HCEC 1CT (cell line): ENCODE measurements at places on chromosomes 6 and 20.

- no peak for DNase-seq
Measured at GRCh38 chr20:37336369-37337207, 9.4 kb upstream of the SRC start.

- no peak for DNase-seq
Measured at GRCh38 chr20:9918348-9918747, 79.5 kb upstream of the PAK5 start.

- DNase-seq = no peak
Measured at GRCh38 chr20:44706301-44707017, 8.7 kb upstream of the CCN5 start.

- no peak for DNase-seq
Measured at GRCh38 chr6:52377538-52378221, 15.7 kb downstream of the PAQR8 start.

- DNase-seq = no peak
Measured at GRCh38 chr20:51643390-51643789, 100.9 kb upstream of the NFATC2 start.

- peak; percentile 12 for DNase-seq
Measured at GRCh38 chr20:35991142-35991771, 22.9 kb downstream of the CNBD2 start.

DNA sequence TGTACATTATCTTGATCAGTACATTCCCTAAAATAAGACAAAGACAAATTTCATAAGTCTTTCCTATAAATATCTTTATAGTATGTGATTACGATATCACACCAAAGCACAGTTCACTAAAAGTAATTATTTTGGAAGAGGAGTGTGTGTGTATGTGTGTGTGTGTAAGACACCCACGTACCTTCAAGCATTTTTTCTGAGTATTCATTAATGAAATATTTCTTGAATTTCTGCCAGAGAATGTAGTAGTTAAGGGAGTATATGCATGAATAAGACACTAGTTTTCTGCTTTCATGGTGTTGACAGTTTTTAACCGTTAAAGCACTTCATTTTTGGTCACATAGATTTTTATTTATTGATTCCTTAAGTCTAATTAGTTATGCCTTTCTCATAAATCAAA, 36.8 kb downstream of the MANEA start:
- peak; percentile 70 for DNase-seq

GRCh38 chr6:3484946-3485345, 28.1 kb upstream of the SLC22A23 start:
- DNase-seq = no peak

DNA sequence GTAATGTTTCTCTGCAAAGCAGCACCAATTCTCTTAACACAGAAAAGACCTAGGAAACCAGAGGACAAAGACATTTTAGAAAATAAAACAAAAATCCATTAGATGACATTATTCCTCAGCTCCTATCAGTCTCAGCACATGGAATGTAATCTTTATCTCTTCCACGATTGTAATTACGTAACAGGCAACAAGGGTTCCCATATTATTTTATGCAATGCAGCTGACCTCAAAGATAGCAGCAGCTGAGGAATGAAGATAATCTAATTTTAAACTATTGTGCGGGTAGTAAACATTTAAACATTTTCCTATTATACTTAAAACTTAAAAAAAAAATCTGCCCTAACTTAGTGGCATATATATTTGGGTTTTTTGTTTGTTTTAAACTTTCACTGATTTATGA, 33.0 kb upstream of the PTCHD4 start:
- no peak for DNase-seq

DNA sequence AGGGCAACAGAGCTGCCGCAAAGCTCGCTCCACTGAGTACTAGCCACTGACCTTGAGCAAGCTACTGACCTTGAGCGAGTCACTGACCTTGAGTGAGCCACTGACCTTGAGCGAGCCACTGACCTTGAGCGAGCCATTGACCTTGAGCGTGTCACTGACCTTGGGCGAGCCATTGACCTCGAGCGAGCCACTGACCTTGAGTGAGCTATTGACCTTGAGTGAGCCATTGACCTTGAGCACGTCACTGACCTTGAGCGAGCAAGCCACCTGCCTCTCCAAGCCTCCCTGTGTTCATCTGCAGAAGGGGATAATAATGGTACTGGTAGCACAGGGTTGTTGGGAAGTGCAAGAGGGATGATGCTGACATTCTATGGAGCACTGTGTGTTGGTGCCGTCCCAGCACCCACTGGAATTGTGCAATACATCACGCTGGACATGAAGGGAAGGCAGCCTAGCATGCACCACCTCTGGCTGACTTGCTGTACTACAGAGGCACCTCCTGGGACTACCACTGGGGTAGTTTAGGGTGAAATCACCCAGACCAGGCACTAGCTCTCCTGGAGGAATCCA, 60.2 kb downstream of the CTCFL start:
- DNase-seq = no peak

- no peak for DNase-seq
Measured at GRCh38 chr20:60053818-60054190, 95.6 kb downstream of the CDH26 start.

DNA sequence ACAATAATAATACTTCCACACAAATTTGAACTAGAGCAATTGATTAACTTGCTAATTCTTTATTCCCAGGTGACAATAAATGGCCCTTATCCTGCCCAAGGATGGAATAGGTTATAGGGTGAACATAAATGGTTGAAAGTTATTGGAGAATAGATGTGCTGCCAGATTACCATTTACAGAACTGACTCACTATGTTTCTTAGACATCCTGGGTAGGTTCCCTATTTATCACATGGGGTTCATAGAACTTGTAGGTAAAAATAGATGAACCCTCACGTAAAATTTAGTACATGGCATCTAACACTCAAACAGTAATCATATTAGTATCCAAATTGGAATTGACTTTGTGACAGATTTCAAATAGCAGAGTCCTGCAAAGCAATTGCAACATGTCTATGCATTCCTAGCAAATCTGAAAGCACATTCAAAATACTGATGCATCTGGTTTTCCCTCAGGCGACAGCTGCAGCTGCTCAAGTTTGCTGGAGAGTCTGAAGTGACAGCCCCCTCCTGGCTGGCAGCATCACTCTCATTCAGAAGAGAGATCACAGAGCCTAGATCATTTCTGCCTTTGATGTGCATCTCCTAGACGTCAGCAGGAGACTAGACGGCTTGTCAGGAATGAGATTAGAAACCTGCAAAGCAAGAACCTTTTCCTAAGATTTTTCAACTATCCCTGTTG, 80.2 kb upstream of the RNF217 start:
- peak; percentile 86 for DNase-seq

DNA sequence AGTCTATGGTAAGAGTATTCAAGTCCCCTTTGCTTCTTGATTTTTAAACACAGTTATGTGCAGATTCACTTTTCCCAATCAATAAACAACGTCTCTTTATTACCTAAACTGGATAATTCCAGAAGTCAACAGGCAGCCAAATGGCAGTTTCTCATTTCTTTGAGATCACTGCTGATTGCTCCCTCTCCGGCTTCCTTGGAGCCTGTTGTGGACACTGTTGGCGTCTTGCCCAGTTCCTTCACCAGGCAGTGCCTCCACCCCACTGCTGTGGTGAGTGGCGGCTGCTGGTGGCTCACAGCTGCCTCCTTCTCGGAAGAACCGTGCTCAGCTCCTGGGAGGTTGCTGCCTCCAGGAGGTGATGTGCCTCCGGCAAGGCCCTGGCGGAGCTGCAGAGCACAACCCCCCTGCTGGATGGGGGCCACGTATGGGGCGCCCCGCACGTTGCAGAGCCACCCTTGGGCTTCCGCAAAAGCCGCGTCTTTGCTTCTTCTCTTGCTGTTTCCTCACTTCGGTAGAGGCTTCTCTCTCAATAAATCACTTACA, 105.1 kb upstream of the CNKSR3 start:
- DNase-seq = peak; percentile 13

DNA sequence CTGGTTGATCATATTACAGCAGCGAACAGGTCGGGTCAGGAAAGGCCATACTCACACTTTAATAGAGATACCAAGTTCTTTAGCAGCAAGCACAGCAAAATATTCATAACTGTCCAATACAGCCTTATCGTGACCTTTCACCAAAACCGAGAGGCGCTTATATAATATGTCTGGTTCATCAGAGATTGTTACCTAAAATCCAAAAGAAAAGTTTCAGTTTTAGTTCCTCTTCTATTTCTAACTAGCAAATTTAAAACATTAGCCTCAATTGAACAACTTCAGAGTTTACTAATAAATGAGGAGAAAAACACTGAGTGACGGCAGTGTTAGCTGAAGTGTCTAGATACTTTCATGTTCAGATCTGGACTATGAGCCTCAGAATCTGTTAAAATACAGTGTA, 5.9 kb downstream of the MRPS10 start:
- DNase-seq = no peak

DNA sequence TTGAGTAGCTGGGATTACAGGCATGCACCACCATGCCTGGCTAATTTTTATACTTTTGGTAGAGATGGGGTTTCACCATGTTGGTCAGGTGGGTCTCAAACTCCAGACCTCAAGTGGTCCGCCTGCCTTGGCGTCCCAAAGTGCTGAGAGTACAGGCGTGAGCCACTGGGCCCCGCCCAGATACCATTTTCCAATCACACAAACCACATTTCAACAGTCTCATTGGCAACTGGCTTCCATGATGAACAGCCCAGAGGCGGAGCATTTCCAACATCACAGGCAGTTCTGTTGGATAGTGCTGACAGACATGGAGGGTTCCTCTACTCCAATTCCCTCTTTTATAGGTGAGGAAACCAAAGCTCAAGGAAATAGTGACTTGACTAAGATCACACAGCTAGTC, 43.9 kb upstream of the PLCB4 start:
- no peak for DNase-seq

DNA sequence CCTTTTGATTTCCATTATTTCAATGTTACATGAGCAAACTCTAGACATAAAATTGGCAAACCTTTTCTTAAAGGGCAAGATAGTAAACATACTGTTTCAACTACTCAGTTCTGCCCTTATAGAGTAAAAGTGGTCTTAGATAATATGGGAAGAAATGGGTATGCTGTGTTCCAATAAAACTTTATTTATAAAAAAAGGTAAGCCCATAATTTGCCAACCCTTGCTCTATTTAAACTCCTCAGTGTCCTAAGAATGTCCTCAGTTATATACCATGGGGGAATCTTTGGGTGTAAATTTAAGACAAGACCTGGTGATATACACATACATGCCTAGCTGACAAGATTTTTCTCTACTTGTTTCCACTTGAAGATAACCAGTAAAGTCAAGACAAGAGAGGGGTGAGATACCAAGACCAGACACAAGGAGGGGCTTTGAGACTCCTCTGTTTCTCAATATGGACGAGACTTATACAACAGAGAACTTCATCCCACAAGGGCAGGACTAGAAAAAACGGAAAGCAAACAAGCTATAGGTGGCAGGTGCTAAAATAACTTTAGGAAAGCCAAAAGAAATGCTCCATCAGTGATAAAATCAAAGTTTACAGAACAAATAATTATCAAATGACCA, 10.5 kb downstream of the SNX3 start:
- peak; percentile 13 for DNase-seq

DNA sequence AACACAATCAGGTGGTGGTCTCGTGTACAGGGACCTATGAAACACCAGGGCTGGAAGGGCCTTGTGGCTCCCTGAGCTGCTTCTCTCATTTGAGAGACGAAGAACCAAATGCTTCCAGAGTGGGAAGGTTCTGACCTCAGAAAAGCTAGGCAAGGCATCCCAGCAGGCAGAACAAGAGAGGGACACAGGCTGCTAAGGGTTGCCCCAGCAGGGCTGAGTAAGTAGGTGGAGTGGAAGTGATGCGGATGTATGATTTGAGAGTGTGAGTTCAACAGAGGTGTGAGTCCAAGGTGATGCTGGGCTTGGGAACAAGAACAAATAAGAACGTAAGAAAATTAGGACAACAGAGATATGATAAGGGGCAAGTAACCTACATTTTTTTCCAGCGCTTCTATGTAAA, 147.8 kb downstream of the BACH2 start:
- no peak for DNase-seq

DNA sequence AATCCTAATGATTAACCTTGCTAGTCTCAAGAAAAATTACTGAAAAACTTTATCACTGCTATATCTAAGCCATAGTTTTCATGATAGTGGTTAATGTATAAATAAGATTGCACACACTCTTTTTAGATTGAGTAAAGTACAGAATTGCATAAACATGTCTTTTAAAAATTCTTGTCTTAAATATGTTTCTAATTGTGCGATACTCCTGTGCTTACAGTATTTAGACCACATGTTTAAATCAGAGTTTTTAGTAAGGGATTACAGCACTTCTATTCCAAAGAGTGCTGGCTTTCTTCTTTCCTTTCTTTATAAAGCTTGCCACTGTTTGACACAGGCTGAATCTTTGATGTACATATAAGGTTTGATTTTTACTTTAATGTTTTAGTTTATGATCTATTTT, 36.8 kb upstream of the RGS17 start:
- DNase-seq = no peak

DNA sequence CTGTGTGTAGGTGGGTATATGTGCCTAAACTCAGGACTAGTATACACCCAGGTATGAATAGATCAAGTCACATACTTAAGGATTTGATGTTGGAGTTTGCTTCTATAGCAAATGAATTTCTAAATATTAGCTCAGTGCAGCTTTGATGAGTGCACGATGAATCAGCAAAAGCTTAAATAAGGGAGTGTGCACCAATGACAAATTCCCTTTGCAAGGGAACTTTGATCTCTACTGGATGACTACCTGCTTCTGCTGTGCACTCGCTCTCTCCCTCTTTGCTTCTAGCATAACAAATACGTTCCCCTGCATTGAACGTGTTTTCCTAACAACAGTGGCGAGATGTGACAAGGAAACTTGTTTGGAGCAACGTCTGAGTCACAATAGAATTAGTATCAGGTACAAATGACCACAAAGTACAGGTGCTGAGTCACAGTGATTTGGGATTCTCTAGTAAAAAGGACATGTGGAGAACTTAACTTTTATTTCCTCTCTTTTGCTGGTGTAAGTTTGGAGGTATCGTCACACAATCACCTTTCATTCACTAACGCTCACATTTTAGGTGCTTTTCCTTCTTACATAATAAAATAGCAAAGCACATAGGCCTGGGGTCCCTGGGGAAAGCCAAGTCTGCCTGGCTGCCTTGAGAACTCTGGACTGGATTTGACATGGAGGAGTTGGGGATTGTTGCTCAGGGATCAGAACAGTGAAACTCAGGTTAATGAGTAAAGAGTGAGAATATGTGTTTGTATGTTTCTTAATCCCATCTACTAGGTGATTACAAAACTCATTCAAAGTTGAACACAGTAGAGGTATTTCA, 49.7 kb downstream of the KLHL31 start:
- DNase-seq = peak; percentile 84
